ENCODE measurements at places on chromosomes 3 and 15.

DNA sequence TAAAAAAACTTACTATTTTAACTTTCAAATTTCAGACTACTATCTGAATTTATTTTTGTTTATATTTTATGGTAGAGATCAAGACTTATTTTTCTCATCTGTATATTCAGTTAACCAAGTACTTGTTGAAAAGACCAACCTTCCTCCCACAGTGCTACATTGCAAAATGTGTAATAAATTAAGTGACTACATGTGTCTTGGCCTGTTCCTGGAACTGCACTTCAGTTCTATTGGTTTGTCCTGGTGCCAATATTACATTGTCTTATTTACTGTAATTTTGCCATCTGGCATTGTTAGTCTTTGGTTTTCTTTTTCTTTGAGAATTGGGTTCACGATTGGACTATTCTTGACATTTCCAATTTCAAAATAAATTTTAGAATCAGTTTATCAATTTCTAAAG, 138.4 kb upstream of the KCNMB2 start:
- DNase-seq, result no peak

DNA sequence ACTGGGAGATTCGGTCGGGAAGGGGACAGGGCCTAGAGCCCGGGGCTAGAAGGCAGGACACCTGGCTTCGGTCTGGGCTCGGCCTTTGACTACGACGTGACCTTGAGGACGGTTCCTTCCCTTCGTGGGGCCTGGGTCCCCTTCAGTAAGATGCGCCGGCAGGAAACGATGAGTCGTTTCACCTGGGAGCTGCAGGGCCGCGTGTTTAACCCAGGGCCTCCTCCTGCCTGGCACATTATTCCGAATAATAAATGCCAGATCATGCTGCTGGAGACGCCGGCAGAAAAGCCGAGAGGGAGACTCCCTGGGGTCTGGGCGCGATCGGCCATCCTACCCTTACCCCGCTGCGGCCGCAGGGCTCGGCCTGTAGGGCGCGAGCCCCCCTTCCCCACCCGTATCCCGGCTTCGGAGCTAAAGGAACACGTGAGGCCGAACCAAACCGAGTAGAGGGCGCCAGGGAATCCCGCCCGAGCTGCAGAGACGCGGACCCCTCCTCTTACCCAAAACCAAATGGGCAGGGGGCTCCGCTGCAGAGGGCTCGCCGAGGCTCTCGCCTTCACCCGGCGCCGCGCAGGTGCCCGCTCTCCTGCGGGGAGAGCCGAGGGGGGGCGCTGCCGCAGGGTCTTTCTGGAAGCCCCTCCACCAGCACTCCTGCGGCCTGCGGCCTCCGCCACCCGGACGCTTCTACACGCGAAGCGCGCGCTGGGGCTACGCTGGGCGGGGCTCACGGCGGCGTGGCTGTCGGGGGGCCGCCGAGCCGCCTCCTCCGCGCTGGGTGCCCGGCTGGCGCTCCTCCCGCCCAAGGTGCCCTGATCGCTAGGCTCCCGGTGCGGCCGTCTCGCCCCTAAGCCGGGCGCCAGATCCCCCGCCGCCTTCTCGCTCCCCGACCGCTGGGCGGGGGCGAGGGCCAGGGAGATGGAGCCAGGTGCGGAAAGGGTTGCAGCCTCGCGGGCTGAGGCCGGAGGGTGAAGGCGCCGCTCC, at the start of gene BDH1:
Gene BDH1 (minus strand): TSS at position 688 of the 981 bp plus-strand sequence. CDS start 9,525 bp downstream, outside the sequence.
- DNase-seq, result peak; percentile 57

DNA sequence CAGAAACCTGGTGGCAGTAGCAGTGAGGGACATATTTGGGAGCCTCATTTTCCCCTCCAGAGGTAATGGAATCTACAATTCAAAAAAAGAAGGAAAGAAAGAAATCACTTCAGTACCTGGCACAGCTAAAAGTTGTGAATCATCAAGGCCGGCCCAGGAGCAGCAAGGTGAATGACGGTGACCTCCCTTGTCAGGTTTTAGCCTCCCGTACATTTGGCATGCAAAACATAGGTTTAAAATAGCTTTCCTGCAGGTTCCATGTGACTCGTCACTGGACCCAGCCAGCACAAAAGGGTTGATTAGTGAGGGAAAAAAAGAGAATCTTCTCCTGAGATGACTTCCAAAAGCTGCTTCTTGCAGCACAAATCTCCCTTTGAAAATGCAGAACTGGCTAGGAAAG, 394.2 kb downstream of the LSAMP start:
- DNase-seq, result no peak

- DNase-seq, result no peak
Observed at GRCh38 chr15:88865498-88866099, 29.7 kb downstream of the HAPLN3 start.

DNA sequence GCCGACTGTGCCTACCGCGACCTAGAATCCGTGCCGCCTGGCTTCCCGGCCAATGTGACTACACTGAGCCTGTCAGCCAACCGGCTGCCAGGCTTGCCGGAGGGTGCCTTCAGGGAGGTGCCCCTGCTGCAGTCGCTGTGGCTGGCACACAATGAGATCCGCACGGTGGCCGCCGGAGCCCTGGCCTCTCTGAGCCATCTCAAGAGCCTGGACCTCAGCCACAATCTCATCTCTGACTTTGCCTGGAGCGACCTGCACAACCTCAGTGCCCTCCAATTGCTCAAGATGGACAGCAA, 1.4 kb downstream of the ISLR start:
- no peak for DNase-seq

DNA sequence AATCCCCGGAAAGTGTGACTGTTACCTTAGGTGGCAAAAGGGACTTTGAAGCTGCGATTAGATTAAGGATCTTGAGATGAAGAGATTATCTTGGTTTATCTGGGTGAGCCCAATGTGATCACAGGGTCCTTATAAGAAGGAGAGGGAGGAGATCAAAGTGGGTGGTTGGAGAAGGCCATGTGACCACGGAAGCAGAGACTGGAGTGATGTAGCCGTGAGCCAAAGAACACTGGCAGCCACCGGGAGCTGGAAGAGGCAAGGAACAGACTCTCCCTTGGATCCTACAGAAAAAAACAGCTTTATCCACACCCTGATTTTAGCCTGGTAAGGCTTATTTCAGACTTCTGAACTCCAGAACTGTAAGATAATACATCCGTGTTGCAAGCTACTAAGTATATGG, 29.9 kb downstream of the CRABP1 start:
- DNase-seq, result no peak

GRCh38 chr3:142628801-142629200, 32.6 kb downstream of the PLS1 start:
- DNase-seq, result no peak

GRCh38 chr3:95775486-95776094, 1038.8 kb upstream of the EPHA6 start:
- no peak for DNase-seq

DNA sequence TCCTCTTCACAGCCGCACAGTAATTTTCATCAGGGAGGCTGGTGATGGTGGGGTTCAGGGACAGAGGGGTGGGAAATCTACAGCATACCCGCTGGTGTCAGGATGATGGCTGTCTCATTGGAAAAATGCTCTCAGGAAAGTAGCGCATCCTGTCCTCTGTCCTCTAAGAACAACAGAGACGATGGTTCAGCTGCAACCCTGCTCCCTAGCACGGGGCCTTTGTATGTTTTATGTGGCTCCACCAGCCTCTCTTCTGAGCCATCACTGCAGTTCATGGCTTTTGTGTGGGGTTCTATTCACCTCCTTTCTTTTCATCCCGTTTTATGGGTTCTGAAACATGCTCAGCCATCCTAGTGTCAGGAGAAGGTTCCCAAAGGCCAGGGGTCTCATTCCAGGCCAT, 68.9 kb downstream of the EPHB1 start:
- no peak for DNase-seq

DNA sequence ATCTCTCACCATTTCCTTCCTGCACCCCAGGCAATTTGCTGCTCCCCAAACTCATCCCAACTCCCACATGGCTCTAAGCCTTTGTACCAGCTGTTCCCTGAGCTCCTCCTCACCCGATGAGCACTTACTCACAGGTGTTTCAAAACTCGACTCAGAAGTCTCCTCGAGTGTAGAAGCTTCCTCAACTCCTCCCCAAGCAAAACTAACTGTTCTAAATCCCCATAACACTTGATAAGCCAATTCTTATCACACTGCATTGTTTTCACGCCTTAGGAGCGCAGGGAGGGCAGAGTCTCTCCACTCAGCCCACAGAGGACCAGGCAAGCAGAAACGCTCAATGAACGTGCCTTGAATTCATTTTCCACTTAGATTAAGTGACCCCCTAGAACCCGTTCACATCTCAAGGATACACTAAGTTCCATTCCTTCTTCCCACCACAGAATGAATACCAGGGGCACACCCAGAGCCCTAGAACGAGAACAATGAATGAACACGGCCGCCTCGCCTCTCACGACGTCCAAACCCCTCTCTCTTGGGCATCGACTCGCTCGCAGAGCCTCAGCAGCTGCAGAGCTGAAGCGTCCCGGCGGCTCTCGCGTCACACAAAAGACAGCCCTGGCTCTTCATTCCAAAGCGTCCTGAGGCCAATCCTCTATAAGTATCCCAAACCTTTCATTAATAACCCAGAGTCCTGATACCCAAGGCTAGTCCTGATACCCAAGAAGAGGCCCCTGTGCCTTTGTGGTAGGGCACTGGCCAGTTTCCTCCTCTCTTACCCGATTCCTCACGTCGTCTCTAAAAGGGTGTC, 1.1 kb downstream of the RAF1 start:
- no peak for DNase-seq

- no peak for DNase-seq
Observed at GRCh38 chr3:153628591-153628990, 466.6 kb downstream of the RAP2B start.

GRCh38 chr15:50046867-50047266, 72.2 kb downstream of the ATP8B4 start:
- no peak for DNase-seq

- DNase-seq, result no peak
Observed at GRCh38 chr3:175805825-175806224, 946.7 kb downstream of the NAALADL2 start.

DNA sequence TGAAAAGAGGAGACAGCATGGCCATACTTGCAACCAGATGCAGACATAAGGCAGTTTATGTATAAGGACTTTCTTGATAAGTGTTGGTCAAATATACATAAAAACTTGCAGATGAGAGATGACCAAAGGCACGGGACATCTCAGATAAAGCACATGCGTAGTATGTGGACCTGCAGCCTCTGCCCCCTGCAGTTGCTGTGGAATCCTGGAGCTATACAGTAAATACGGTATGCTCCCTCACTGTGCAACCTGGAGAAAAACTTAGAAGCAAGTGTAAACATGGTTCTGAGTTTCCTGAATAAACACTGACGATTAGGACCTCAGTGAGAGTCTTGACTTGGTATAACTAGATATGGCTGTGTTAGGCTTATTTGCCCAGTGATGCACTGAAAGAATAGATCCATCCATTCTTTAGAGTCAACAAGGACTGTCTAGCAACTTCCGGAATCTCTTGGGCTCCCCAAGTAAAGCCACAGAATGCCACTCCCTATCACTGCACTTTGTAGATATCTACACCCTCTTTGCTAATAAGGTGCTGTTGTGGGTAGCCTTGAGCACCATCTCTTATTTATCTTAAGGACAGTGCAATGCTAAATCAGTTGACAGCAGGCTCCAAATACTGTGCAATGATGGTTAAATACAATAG, 40.2 kb downstream of the GJD2 start:
- no peak for DNase-seq

GRCh38 chr3:161475206-161475605, 21.4 kb upstream of the OTOL1 start:
- DNase-seq, result no peak

DNA sequence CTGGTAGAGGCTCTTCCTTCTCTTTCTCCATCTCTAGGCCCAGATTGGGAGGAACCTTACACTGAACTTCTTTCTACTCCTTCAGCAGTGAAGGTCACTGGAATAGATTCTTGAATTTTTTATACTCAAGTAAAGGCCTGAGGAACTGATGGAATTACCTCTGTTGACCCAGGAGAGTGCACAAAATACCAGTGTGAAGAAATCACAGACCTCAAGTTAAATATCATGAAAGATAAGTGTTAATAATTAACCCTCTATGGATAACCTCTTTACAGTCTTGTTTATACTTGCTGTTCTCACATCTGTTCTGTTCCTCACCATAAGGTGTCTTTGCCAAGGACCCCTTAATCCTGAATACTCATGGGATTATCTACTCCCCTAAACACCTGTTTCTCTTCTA, 244.4 kb upstream of the STAC start:
- DNase-seq, result no peak

GRCh38 chr15:90918034-90918788, 14.1 kb downstream of the HDDC3 start:
- DNase-seq, result no peak

- no peak for DNase-seq
Observed at GRCh38 chr3:13711911-13712650, 163.2 kb downstream of the FBLN2 start.

Data from activated naive CD8-positive, alpha-beta T cell treated with anti-CD3 and anti-CD28 coated beads, Interleukin-2, amount 50 U/mL, for 16 hours (primary cell).